ENCODE measurements at places on chromosomes 6 and 20.

DNA sequence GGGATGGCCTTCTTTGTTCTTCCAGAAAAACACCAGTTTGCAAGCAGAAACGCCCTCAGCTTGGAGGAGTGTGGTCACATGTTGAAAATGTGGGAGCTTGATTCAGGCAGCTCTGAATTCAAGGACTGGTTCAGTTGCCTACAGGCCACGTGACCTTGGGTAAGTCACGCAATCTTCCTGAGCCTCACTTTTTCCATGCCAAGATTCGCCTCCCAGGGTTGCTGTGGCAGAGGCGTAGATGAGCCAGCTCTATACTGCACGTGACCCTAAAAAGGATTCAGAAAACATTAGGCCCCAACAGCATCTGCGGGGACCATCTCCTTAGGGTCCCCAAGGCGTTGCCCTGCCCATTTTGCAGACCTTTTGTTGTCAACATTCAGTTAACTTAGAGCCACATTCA, 112.0 kb upstream of the SNX9 start:
- no peak for DNase-seq

- DNase-seq = no peak
Measured at GRCh38 chr6:39945626-39946025, 11.4 kb upstream of the MOCS1 start.

DNA sequence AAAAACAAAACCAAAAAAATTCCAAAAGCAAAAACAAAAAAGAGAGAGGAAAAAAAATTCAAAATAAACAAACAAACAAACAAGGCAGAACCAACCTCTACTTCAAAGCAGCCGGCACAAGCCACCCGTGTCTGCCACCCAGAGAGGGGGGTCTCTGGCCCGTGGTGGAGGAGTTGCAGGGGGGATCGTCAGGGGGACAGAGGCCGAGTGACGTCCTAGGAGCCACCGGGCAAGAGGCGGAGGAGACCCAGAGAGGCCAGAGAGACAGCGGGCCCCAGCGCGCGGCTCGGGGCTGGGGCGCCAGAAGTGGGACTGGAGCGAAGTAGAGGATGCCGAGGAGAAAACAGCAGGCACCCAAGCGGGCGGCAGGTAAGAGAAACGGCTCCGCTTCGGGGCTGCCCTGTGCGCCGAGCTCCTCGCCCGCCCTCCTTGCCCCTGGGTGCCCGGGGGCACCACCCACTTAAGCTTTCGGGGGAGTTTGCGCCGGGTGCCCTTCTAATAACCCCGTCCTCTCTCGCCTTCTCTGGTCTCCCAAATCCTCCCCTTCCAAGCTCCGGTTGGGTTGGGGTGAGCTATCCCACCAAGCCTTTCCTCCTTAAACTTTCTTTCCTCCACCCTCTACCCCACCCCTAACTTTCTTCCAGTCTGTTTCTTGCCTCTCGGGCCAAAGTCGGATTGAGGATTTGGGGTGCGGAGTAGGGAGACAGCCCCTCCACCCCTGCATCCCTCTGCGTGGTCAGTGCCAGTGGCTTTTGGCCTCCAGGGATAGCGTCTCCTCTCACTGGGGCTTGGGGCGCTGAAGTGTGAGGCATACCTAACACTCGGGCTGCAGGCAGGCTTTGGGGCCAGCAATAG, 1.0 kb downstream of the TSHZ2 start:
- no peak for DNase-seq

DNA sequence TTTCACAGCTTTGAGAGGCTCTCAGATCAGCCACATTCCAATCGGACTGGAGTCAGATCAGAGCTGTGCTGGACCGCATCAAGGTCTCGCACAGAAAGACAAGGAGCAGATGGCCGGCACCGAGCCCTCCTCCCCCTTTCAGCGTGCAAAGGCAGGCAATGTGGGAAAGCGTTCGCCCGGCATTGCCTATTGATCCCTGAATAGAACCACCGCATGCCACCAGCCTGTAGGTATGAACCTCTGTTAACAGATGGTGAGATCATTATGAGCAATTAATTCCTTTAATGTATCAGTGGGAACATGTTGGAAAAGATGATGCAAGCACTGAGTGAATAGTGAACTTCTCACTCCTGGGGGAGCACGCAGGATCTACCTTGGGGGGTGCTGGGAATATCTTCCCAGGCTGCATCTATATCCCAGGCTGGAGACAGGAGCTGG, 117.5 kb upstream of the ID4 start:
- DNase-seq = no peak

GRCh38 chr6:53020005-53020744, 25.1 kb upstream of the GSTA4 start:
- DNase-seq = no peak

DNA sequence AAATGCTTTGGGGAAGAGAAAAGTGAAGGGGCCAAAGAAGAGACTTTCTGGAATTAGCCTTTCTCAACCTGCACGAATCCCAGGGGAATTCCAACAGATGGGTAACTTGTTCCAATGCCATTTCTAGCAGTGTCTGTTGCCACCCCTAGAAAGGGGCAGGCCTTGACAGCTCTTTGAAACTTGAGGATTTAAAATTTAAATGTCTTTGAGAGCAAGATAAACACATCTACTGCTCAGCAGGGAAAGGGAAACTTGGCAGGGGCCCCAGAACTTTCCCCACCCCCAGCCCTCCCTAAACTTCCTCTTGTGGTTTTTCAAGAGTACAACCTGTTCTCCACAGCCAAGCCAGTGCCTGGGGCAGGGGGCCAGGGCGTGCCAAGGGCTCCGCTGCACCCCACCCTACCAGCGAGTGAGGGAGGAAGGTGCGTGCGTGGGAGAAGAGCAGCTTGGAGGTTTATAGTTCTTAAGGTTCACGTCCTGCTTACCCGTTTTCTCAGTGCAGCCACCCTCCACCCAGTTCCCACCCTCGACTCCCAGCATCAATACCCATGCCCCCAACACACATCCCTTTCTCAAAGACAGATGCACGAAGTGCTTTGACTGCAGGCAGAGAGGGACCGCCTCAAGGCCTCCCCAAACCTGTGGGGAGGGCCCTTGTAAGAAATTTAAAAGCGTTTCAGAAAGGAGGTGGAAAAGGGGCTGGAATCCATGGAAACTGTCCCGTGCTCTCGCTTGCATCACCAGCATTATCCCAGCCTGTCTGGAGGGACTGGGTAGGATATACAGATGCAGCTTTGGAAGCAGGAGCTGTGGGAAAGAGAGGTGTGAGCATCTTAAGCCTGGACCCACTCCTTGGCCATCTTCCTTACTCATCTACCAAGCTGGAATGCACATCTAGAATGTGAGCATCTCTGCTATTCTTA, 4.5 kb upstream of the TAF8 start:
- DNase-seq = peak; percentile 88

- DNase-seq = no peak
Measured at GRCh38 chr6:169720207-169720855, 4.0 kb downstream of the PHF10 start.

DNA sequence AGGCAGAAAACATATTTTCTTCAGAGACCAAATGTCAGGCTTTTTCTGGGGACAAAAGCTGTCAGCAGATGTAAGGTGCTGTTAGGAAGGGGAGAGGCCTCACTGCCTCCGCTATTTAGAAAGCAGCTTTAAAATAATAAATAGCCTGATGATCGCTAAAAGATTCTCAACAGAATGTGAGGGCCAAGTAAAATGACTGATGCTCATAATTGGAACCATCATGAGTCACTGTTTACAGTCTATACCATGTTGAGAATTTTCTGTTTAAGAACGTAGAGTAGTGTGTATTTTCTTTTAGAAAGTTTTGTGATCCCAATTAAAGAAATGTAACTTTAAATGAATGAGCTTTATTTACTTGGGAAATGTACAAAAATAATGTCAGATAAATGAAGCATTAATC, 220.0 kb downstream of the CLIC5 start:
- no peak for DNase-seq

DNA sequence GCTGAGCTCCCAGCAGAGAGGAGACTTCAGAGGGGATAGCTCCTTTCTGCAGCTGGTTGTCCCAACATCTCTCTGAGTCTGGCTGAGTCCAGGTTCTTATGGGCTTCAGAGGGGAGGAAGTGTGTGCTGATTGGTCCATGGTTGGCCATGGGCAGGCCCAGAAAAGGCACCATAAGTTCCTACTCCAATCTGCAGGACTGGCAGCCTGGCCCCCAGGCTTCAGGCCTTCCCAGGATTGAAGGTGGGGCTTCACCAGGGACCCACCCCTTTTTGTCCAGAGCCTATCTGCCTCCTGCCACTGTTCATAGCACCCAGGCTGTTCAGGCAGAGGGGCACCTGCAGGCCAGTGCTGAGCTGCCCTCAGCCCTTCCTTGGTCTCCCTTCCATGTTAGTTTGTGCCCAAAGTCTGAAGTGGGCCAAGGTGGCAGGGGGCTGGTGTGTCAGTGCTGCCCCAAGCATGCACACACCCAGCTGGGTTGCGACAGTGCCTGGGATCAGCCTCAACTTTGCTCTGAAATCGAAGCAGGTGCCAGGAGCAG, 21.6 kb upstream of the TOP1 start:
- no peak for DNase-seq

DNA sequence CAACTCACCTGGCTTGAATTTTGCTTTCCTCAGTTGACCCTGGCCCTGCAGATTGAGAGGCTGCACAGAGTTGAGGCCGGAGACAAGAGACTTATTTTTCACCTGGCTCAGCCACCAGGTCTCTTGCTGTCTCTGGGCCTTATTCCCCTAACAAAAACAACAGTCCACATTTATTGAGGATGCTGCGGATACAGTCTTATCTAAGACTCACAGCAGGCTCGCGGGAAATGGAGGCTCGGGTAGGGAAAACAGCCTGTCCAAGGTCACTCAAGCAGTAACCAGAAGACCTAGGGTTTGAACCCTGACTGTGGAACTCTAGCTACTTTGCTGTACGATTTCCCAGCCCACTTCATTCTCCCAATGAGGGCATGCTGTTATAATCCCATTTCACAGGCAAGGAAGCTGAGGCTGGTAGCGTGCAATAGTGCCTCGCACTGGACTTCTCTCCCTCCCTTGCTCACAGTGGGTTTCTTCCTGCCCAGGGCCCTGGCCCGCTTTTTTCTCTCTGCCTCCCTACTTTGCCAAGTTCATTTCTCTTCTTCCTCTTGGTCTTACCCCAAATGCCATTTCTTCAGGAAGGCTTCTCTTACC, 57.7 kb downstream of the RBM38 start:
- DNase-seq = no peak

- DNase-seq = no peak
Measured at GRCh38 chr6:90868656-90869055, 281.8 kb upstream of the MAP3K7 start.

- peak; percentile 89 for DNase-seq
Measured at GRCh38 chr6:129844118-129844891, 16.8 kb downstream of the TMEM244 start.

- no peak for DNase-seq
Measured at GRCh38 chr6:167046861-167047495, 47.8 kb downstream of the CEP43 start.

DNA sequence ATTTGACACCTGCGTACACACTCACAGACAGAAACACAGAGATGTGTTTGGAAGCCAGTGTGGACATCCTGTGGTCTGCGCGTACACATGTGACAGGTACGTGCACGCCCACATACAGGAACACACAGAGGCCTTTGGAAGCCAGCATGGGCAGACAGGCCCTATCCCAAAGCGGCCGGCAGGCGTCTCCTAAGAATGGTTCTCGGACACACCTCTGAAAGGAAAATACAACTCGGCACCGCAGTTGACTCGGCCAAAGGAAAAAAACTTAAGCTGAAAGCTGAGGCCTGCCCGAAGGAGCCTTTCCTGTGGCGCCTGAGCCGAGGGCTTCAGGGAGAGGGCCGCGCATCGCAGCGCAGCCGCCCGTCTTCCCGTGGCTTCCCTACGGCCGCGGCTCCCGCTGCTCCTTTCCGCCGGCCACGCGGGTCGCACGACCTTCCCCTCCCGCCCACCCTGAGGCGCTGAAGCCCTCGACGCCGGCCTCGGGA, 1.4 kb upstream of the CEP43 start:
- peak; percentile 60 for DNase-seq

GRCh38 chr6:7566617-7567173, 23.3 kb upstream of the SNRNP48 start:
- no peak for DNase-seq

DNA sequence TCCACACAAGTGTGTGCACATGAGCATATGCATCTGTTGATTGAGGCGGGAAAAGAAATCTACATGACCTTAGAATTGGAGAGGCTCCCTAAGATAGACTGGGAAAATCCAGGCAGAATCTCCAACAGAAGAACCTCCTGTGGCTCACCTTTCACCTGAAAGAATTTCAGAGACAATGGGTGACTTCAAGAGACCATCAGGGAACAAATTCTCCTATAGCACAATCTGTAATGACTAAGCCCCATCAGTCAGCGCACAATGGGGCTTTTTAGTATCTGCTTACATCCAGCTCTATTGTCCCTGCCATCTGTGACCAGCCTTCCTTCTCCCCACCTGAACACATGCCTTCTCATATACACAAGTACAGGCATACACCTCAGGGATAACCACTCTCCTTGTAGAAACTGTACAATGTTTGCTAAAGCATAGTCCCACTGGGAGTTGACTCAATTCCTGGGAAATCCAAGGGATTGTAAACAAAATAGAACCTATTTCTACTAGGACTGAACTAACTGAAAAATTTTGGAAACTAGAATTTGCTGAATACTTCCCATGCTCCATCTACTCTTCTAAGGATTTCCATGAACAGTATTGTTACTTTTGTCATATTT, 150.8 kb upstream of the STXBP5 start:
- no peak for DNase-seq

- DNase-seq = no peak
Measured at GRCh38 chr6:89050155-89050554, 30.4 kb upstream of the PNRC1 start.

- DNase-seq = no peak
Measured at GRCh38 chr20:63365601-63366389, 4.6 kb upstream of the CHRNA4 start.

DNA sequence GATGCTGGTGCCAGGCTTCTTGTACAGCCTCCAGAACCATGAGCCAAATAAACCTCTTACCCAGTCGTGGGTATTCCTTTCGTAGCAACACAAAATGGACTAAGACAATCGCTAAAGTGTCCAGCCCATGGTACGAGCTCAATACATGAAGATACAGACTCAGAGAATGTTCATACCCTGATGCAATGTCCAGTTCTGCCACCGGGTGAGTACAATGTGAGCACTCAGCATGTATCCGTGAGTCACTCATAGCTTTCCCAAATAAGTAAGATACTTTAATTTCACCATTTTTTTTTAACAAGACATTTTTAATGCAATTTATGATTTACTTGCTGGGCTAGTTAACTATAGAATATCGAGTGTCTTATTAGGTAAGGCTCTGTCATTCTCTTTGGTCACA, 26.7 kb upstream of the PDE10A start:
- no peak for DNase-seq

- peak; percentile 18 for DNase-seq
Measured at GRCh38 chr6:109093732-109094415, 772 bp downstream of the SESN1 start.

All from A673 (cell line).